T-helper 17 cell (primary cell): ENCODE measurements at places on chromosomes 7 and 10. TPM values are rescaled to one million over a fixed set of nuclear protein-coding genes. Genes with fewer than 3 reads are reported as not detected.

DNA sequence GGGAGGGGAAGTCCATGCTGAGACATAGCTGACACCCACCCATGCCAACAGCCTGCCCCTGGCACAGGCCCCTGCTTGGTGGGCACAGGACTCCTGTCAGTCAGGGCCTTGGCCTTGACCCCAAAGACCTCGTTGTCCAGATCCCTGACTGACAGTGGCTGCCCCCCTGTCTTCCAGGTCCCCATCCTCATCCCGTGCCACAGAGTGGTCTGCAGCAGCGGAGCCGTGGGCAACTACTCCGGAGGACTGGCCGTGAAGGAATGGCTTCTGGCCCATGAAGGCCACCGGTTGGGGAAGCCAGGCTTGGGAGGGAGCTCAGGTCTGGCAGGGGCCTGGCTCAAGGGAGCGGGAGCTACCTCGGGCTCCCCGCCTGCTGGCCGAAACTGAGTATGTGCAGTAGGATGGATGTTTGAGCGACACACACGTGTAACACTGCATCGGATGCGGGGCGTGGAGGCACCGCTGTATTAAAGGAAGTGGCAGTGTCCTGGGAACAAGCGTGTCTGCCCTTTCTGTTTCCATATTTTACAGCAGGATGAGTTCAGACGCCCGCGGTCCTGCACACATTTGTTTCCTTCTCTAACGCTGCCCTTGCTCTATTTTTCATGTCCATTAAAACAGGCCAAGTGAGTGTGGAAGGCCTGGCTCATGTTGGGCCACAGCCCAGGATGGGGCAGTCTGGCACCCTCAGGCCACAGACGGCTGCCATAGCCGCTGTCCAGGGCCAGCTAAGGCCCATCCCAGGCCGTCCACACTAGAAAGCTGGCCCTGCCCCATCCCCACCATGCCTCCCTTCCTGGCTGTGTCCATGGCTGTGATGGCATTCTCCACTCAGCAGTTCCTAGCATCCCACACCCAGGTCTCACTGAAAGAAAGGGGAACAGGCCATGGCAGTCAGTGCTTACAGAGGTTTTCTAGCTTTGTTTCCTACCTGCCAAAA, 197.2 kb downstream of the EBF3 start:
- H3K36me3 ChIP-seq = peaks cover 2% of the 10 kb centered on the region
- H3K4me3 ChIP-seq = no peak overlapping the region
- no peaks in the 10 kb centered on the region for H3K27me3 ChIP-seq
- no peaks in the 10 kb centered on the region for H3K4me1 ChIP-seq
- no peak for DNase-seq
- H3K27ac ChIP-seq = no peak overlapping the region

DNA sequence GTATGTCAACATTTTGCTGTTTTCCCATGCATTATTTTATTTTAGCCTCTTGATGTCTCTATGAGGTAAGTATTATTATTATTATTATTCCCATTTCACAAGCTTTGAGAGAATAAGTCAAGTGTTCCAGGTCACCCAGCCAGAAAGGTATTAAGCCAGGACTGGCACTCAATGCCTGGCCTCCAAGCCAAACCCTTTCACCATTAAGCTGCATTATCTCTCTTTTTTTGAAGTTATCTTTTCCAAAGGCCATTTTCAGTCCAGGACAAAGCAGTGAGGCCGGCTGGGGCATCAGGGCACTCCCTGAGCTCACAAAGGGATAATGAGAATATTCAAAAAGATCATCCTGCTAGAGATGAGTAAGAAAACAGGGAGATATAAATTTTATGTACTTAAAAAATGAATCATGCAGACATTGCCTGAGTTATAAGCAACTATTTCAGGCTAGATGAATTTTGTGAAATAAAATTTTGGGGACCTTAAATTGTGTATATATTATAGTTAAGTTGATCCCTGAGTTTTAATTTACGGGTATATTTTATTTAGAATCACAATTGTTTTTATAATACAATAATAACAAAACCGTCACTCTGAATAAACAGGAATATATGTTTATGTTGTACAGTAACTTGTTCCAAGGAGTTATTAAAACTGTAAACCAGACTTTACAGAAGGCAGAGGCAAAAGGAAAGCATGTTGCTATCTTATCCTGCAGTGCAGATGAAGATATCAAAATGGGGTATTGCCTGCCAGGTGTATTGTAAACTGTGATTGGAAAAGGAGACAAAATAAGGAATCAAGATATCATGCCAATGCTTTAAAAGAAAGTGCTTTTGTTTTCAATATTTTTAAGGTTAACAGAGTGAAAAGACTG, 51.3 kb upstream of the CAV2 start:
- no peak for DNase-seq
- peaks cover 46% of the 10 kb centered on the region for H3K27me3 ChIP-seq

DNA sequence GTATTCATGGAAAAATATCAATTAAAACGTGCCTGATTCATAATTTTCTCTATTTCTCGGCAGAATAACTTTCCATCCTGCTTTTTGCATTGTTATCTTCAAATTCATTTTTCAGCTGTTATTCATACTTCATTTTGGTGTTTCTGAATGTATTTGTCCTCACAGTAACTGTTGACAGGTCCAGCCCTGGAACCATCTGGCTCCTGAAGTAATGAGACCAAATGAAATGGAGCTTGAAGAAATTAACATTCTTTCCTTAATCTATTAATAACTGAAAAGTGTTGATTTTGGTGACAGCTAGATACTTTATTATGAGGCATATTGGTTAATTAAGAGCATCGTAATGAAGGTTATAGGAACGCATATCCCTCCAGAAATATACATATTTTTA, 257.0 kb upstream of the MINDY3 start:
- H3K27me3 ChIP-seq = peaks cover 13% of the 10 kb centered on the region
- H3K4me3 ChIP-seq = no peak overlapping the region
- no peaks in the 10 kb centered on the region for H3K36me3 ChIP-seq
- H3K27ac ChIP-seq = no peak overlapping the region
- no peak for DNase-seq
- no peaks in the 10 kb centered on the region for H3K4me1 ChIP-seq

DNA sequence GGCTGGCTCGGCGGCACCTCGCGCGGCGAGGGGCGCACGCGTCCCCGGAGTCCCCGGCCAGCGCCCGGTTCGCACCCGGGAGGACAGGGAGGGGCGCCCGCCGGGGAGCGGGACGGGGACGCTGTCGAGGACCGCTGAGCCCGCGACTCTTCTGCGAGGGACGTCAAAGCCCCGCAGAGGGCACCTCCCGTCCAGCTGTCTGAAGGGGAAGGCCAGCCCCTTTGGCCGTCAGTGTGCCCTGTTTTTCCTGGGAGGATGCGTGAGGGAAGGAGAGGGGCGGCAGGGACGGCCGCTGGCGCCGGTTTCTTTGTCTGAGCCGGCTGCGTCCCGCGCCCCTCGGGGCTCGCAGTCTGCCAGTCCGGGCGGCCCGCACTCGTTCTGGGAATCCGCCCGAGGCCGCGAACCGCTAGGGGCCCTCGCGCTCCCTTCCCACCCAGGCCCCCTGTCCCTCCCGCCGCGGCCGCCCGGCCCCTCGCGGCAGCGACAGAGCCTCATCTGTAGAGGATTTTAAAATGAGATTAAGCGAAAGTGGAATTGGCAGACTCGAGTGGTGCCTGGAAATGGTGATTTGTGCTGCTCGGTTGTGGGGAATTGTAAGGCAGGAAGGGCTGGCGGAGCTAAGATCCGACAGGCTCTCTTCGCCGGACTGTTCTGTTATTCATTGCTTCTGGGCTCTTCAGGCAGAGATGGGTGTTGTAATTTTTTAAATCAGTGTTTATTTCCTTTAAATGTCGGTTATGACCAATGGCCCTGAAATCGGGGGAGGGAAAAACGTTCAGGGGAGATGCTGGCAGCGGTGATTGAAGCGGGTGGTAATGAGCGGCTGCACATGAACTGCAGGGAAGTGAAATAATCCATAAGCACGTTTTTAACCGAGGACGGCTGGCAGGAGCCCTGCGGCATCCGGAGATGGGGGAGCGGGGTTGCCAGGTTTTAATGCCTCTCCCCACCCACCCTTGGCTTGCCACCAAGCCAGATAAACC, 618 bp upstream of the RELN start:
- peak overlapping the region; percentile 83 for H3K4me3 ChIP-seq
- peaks cover 6% of the 10 kb centered on the region for H3K4me1 ChIP-seq
- H3K27me3 ChIP-seq = peaks cover 51% of the 10 kb centered on the region
- H3K27ac ChIP-seq = no peak overlapping the region
- H3K36me3 ChIP-seq = no peaks in the 10 kb centered on the region

DNA sequence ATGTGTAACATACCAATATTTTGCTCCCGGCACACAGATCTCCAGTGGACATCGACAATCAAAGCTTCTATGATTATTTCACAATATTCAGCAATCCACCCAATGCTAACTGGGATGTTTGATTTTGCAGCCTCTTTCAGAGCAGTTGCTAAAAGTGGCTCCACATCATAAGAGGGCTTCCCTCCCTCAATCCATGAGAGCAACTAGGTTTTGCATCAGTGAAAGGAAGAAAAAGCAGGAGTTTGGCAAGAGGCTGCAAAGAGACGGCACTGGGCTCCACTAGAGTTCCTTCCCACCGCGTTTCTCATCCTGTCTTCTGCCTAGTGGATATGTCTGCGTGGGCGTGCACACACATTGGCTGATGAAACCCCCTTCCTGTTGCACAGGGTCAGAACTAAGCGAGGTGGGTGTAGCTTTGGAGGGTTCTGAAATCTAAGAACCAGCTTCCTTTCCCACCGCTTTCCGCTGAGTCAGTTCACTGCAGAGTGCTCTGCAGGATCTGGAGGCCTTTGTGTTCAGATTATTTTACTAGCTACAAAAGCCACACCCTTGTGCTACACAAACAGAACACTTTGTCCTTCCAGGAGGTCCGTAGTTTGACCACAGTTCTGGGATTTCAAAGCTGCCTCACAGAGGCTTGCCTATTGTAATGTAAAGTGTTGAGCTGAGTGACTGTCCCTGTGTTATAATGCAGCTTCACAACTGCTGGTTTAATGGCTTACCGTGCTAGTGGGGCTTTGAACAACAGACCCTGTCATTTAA, 28.1 kb downstream of the ARL4A start:
- DNase-seq = no peak
- no peak overlapping the region for H3K4me3 ChIP-seq
- peaks cover 6% of the 10 kb centered on the region for H3K4me1 ChIP-seq
- H3K27me3 ChIP-seq = no peaks in the 10 kb centered on the region
- H3K27ac ChIP-seq = no peak overlapping the region
- H3K36me3 ChIP-seq = peaks cover 2% of the 10 kb centered on the region

- peaks cover 6% of the 10 kb centered on the region for H3K4me1 ChIP-seq
- H3K27ac ChIP-seq = no peak overlapping the region
- no peaks in the 10 kb centered on the region for H3K27me3 ChIP-seq
Observed at GRCh38 chr7:66948480-66949109, 27.6 kb downstream of the TMEM248 start.

DNA sequence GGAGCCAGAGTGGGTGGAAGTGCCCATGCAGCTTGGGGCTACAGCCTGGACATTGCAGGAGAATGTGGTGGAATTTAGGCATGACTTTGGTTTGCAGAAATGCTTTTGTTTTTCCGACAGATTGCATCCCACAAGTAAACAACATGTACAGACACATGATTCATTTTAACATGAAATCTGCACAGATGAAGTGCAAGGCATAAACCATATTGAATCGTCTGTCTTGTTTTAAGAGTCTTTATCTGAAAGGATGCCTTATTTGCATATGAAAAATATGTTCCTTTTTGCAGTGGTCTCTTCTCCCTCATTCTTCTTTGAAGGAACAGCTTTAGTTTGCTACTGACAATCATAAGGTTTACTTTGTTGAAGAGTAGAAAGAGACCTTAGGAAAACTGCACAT, 94.9 kb downstream of the NXPH1 start:
- H3K4me3 ChIP-seq = no peak overlapping the region
- peaks cover 8% of the 10 kb centered on the region for H3K27me3 ChIP-seq
- DNase-seq = no peak
- H3K27ac ChIP-seq = no peak overlapping the region
- H3K4me1 ChIP-seq = no peaks in the 10 kb centered on the region

GRCh38 chr10:63711867-63712716, 190.9 kb downstream of the REEP3 start:
- H3K4me1 ChIP-seq = peaks cover 10% of the 10 kb centered on the region
- peaks cover 3% of the 10 kb centered on the region for H3K36me3 ChIP-seq
- no peak overlapping the region for H3K27ac ChIP-seq

DNA sequence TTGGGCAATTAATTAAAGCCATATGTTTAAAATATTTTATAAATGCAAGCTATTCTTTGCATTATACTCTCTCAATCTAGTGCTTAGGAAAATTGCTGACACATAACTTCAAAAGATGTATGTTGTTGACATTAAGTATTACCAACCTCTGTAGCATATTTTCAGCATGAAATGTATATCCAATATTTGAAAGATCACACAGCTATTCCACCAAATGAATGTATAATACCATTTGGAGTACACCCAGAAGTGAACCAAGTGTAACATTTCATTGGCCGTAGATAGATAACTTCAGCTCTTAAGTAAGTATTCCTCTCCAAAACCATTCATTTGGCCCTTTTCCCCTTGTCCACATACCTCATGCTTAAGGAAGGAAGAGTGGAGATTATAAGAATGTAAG, 104.6 kb downstream of the HECTD2 start:
- no peak overlapping the region for H3K4me3 ChIP-seq
- H3K4me1 ChIP-seq = no peaks in the 10 kb centered on the region

- H3K36me3 ChIP-seq = no peaks in the 10 kb centered on the region
- no peak for DNase-seq
- no peaks in the 10 kb centered on the region for H3K4me1 ChIP-seq
- H3K4me3 ChIP-seq = no peak overlapping the region
- H3K27ac ChIP-seq = no peak overlapping the region
Observed at GRCh38 chr7:69575651-69576050, 22.6 kb upstream of the AUTS2 start.

The LFNG gene
- 110 TPM for total RNA-seq
